ENCODE measurements at places on chromosomes 1 and 21.

DNA sequence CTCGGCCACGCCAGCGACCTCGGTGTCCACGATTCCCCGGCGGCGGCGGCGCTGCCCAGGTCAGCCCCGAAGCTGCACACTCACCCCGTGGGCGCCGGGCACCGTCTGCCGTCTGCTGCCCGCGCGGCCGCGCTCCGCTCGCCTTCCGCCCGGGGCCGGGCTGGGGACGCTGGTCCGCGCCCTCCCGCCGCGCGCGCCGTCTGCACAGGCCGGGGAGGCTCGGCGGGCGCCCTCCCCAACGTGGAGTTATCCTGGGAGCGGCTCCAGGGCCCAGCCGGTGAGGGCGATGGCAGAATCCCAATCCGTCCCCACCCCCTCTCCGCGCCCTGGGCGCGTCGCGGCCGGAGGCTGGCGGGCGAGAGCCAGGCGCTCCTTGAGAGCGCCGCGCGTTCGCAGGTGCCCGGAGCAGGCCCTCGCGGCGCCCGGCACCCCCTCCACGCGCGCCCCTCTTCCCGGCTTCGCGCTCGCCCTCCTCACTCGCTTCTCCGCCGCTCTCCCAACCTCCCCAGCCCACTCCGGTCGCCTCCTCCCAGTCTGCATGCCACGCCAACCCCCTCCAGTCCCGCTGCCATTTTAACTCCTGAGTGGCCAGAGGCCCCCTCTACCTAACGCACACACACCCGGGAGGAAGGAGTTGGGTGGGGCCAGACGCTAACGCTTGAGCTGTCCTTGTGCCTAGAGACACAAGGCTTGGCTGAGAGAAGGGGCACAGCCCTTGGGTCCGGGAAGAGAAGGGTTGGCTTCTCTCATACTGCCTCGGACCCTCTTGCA lies at the start of gene LRRN2:
LRRN2 (minus strand) TSS at position 503 of the 771 bp plus-strand sequence. CDS start 65,746 bp downstream, outside the sequence.
- no peak for DNase-seq

DNA sequence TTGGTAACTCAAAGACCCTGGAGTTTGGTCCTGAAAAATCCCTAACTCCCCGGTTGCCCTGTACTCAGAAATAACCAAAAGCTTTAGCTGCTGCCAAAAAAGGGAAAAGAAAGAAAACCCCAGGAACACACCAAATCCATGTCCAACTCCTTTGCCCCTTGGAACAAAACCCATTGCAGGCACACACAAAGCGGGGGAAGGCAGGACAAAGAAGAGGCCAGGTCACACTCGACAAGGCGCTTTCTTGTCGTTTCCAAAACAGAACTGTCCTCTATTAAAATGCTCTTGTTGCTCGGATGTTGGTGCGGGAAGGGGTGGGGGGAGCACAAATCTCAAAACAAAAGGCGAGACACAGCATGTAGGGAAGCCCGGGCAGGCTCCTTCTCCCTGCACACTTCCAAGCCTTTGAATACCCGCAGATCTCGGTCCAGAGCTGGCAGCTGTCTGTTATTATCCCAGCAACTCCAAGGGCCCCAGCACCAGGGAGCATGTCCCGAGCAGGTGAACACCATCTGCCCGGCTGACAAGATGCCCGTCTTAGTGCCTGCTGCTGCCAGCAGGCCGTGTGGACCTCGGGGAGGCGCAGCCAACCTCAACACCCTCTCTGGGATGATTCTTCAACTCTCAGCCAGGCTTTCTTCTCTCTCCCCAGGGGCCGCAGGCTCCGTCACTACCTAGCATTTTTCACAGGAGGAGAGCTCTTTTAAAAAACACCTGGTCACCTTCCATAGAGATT lies 96.4 kb downstream of the SSBP3 start:
- DNase-seq = no peak

GRCh38 chr1:25765136-25765922 lies 34.7 kb upstream of the SELENON start:
- DNase-seq = no peak

DNA sequence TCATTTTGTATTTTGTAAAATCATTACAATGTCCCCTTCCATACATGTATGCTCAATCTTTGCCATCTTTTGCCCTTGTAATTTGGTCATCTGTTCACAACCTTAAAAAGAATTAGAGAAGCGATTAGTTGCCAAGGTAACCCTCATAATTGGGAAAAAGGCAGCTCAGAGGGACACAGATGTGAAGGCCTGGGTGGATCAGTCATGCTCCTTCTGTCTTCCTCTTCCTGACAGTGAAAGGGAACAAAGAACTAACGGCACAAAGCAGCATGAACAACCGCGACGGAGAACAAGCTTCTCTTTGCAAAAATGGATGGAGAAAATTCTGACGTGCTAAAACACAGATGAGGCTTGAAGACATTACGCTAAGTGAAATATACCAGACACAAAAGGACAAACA lies 78.7 kb upstream of the COG2 start:
- no peak for DNase-seq

- peak; percentile 62 for DNase-seq
Measured at GRCh38 chr1:44036409-44037139, 5.3 kb upstream of the SLC6A9 start.
